CD8-positive, alpha-beta T cell (primary cell): ENCODE measurements at places on chromosomes 7 and 10. TPM values are rescaled to one million over a fixed set of nuclear protein-coding genes. Genes with fewer than 3 reads are reported as not detected.

Gene ENO4
- total RNA-seq, result not detected

Gene TMEM196
- not detected for total RNA-seq

GRCh38 chr7:105875505-105875904 is 894 bp downstream of the ATXN7L1 start:
- DNase-seq, result no peak

Gene ZMIZ1
- 10.1 TPM for total RNA-seq

Gene CALML3
- total RNA-seq, result not detected

- DNase-seq, result no peak
Measured at GRCh38 chr7:21243265-21243664, 184.6 kb upstream of the SP4 start.

GRCh38 chr7:37282927-37283326 is 165.7 kb downstream of the ELMO1 start:
- DNase-seq, result no peak

- no peak for DNase-seq
Measured at GRCh38 chr7:128398841-128399135, 11.0 kb downstream of the IMPDH1 start.

DNA sequence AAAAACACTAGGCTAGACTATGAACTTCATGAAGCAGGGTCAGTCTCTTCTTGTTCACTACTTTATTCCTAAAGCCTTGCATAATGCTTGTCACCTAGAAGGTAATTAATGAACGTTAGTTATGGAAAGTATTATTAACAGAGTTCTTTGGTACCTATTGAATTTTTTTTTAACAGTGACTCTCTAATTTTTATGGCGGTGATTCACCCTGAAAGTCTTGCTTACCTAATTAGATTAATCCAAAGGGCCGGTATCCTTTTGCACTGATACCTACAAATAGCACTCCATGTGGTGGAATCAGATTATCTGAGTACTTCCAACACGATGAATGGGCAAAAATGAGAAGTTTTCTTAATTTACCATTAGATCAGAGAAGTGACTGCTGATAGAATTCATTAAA is 31.7 kb downstream of the STAM start:
- DNase-seq, result no peak

Gene GPR85
- total RNA-seq, result not detected

GRCh38 chr10:100655326-100655759 is 90.0 kb upstream of the PAX2 start:
- no peak for DNase-seq

Gene LRRC27
- total RNA-seq, result 3.2 TPM

- no peak for DNase-seq
Measured at GRCh38 chr10:102670871-102671434, 26.7 kb downstream of the TRIM8 start.

GRCh38 chr10:130345728-130346127 is 209.5 kb downstream of the GLRX3 start:
- no peak for DNase-seq

Gene CRPPA
- total RNA-seq, result 1.2 TPM

Gene RGR
- total RNA-seq, result not detected

GRCh38 chr7:1192171-1192676 is 32.2 kb upstream of the ZFAND2A start:
- no peak for DNase-seq

DNA sequence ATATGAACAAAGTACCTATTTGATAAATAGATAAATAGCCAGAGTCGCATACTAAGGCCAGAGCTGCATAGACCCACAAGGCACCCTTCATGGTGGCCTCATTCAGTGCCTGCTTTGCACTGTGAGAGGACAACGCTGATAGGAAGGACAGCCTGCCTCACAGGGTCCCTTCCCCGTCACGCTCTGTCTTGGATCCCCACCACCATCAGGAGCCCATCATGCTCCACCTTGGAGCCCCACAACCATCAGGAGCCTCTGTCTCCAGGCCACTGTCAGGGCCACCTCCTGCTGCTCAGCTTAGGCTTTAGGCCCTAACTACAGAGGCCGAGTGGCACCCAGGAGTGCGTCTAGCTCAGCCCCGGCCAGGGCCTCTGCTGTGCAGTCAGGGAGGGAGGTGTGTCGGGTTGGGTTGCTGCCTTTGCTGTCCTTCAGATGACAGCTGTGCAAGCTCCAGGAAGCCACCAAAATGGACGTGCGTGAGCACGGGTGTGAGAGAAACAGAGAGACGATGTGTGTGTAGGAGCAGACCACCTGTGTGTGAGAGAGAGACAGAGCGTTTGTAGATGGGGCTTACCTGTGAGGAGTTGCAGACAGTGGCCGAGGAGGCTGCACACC is 516.9 kb downstream of the GLRX3 start:
- no peak for DNase-seq

Gene IL6
- total RNA-seq, result not detected

DNA sequence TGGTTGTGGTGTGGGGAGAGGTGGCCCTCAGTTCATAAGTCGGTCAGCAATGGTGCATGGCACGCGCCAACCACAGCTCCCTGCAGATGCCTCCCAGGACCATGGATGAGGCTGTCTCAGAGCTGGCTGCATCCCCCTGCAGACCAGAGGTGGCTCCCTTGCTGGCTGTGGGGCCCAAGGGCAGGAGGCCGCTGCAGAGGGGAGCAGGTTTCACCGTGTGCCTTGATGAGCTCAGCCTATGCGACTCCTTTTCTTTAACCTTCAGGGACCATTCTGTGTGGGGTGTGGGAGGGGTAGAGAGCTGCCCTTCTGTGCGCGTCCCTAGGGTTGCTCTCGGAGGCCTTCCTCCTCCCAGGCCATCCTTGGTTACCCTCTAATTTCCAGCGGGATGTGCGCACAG is 152.4 kb downstream of the ACTR3B start:
- DNase-seq, result no peak

Gene PNLIP
- total RNA-seq, result not detected

GRCh38 chr7:96076350-96076707 is 245.6 kb downstream of the SLC25A13 start:
- DNase-seq, result no peak

GRCh38 chr7:2019711-2020511 is 212.8 kb downstream of the MAD1L1 start:
- DNase-seq, result peak; percentile 77

Gene TSPAN33
- total RNA-seq, result 4.7 TPM

DNA sequence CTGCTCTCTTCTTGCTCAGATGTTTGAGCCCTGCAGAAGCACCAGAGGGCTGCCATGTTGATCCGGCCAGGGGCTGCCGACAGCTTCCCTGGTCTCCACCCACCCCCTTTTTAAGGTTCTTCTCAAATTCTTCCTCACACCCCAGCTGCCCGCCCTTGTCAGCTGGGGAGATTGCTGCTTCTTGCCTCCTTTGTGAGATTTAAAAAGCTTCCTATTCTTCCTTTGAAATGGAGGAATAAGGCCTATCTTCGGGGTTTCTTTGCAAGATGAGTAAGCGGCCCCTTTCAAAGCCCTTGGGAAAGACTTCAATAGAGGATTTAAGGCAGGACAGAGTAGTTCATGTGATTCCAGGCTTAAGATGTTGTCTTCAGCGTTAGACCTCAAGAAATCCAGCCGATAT is 211.9 kb upstream of the SHH start:
- no peak for DNase-seq

GRCh38 chr10:42940487-42941294 is 136.2 kb upstream of the RET start:
- DNase-seq, result no peak

DNA sequence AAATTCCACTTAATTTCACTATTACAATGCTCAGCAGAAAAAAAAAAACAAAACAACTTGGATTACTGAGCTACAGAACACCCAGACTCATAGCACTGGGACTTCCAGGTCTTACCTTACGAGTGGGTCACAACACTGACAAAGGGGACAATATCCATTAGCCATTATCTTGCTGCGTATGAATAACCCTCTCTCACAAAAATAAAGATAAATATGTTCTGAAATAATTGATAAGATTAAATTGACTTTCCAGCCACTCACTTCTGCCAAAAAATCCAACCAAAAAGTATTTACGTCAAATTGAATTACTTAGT is 128.7 kb downstream of the PKD1L1 start:
- DNase-seq, result no peak

DNA sequence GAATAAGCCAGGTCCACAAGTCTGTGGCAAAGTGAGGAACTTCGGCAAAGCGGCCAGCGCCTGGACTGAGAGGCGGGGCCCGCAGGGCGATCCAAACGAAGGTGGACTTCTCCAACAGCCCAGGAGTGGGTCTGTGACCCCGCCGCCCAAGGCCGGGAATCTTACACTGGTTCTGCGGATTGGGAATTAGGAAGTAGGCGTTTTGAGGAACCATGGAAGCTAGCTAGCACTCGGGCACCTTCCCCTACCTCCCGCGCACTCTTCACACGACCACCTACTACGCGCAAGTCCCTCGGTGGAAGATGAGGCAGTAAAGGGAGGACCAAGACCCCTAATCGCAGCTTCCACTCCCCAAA is 570 bp upstream of the ARF5 start:
- no peak for DNase-seq

GRCh38 chr10:18399158-18399557 is 252.2 kb downstream of the NSUN6 start:
- DNase-seq, result no peak

Gene SPAM1
- not detected for total RNA-seq
